ENCODE measurements at places on chromosomes 11 and 22.

DNA sequence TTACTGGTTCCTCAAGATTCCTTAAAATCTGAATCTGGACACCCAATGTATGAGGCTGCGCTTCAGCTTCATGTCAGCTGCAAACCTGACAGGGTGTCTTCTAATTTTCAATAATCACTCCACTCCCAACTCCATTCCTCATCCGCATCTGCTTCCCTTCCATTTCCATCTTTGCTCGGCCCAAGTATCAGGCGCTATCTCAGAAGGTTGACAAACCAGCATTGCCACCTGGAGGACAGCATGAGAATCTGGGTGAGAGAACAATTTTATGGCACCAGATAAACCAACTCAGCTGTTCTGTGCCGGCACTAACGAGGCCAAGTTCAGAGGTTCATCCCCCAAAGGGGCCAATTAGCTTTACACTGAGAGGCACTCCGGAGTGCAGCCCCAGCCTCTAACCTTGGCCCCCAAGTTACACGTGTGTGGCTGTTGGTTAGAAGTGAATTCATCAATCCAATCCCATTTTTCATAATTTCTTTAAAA lies 79.1 kb upstream of the LMO2 start:
- peak; percentile 76 for DNase-seq

DNA sequence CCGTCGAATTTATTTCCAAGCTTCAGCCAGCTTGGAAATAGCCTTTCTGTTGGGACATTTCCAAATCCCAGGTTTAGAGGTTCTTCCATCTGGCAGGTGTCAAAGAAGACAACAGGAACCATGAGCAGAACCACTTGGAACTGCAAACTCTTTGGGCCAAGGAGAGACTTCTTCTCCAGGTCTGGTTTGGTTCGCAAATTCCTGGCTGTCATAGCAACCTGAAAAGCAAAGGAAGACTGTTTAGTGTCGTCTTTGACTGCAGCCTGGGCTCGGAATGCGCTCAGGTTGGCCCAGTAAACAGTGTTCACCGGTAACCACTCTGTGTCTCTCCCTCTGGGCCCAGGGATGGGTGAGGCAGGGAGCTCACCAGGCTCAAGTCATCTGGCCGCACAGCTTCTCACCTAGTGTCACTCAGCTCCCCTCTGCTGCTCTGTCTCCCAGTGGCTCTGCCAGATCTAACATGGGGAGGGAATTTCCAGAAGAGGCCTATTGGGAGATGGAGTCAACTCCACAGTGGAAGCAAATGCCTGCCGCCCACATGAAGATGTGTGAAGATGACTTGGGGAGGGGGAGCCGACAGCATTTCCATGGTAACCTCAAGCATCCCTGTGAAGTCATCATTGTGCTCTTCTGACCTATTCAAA lies 11.9 kb upstream of the CLMP start:
- peak; percentile 95 for DNase-seq

- DNase-seq, result no peak
Measured at GRCh38 chr11:106723071-106723470, 295.2 kb downstream of the GUCY1A2 start.

- no peak for DNase-seq
Measured at GRCh38 chr11:12356944-12357655, 20.3 kb upstream of the PARVA start.

DNA sequence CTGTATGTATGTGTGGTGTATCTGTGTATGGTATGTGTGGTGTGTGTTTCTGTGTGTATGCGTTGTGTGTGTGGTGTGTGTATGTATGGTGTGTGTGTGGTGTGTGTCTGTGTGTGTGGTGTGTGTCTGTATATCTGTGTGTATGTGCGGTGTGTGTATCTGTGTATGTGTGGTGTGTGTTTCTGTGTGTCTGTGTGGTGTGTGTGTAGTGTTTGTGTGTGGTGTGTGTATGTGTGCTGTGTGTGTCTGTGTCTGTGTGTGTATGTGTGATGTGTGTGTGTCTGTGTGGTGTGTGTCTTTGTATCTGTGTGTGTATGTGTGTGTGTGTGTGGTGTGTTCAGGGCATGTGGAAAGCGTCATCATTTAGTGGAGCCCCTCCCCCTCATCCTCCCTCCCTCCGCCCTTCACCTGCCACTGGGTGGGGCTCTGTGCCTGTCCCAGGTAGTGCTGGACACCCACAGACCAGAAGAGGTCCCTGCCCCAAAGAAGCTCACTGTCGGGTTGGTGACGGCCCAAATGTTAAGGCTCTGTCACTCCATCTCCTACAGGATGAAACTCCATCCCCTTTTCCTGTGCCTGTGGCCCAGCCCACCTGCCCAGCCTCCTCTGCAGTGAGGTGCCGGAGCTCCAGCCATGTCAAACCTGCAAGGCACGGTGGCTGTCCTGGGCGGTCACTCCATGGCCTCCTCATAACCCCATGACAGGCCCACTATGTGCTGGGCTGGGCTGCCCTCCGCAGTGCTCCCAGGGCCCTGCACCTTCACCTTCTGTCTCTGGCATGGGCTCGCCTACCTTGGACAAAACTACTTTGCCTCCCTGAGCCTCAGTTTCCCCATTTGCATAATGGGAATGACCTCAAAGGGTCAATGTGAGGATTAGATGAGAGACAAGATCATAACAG lies 23.4 kb upstream of the SHISAL1 start:
- DNase-seq, result no peak

DNA sequence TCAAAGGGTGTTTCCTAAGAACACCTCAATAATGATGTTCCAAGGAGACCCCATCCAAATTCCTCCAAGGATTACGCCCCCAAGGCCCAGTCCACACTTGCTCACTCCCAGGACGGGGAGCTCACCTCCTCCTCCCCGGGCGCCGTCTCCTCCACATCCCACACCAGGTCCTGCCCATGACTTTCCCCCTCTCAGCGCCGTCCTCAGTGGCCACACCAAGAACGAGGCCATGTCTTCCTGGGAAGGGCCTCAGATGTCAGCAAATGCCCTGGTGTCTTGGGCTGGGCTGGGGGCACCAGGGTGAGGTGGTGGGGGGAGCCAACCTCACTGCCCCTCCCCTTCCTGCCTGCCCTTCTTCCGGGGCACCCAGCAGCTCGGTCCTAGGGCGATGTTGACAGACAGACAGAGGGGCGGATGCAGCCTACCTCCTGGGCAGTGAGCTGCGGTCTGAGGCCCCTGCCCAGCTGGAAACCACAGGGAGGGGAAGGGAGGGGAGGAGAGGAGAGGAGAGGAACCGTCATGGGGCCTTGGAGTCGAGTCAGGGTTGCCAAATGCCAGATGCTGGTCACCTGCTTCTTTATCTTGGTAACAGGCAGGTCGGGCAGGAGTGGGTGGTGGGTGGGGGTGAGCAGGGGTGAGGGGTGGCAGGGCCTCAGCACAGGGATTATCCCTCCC lies at the start of the genes C11orf21 and TSPAN32:
Gene C11orf21, minus strand, starts transcription at position 288 of the 675 bp plus-strand sequence. Its CDS starts 110 bp downstream, at position 178.
Gene TSPAN32, plus strand, starts transcription at position 383 of the 675 bp plus-strand sequence. Its CDS starts 137 bp downstream, at position 520.
- peak; percentile 55 for DNase-seq

DNA sequence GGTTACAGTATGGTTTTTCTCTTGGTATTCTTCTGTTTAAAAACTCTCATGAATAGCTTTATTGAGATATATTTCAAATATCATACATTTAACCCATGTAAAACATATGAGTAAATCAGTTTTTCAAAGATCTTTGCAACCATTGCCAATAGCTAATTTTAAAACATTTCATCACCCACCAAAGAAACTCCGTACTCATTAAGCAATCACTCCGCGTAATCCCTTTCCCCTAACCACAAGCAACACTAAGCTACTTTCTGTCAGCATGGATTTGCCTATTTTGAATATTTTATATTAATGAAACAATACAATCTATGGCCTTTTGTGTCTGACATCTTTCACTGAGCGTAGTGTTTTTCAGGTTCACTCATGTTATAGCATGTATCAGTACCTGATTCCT lies 697.9 kb upstream of the ANO5 start:
- no peak for DNase-seq

GRCh38 chr11:128642571-128642970 lies 51.3 kb upstream of the FLI1 start:
- DNase-seq, result no peak

All from islet precursor cell (in vitro differentiated cells).